ENCODE measurements at places on chromosomes 11 and 22. TPM values are rescaled to one million over a fixed set of nuclear protein-coding genes. Genes with fewer than 3 reads are reported as not detected.

- DNase-seq = no peak
These were observed 199.0 kb downstream of the ETS1 start for GRCh38 chr11:128388206-128388815.

GRCh38 chr11:14270690-14271542 lies 88.1 kb downstream of the RRAS2 start:
- no peak for DNase-seq

DNA sequence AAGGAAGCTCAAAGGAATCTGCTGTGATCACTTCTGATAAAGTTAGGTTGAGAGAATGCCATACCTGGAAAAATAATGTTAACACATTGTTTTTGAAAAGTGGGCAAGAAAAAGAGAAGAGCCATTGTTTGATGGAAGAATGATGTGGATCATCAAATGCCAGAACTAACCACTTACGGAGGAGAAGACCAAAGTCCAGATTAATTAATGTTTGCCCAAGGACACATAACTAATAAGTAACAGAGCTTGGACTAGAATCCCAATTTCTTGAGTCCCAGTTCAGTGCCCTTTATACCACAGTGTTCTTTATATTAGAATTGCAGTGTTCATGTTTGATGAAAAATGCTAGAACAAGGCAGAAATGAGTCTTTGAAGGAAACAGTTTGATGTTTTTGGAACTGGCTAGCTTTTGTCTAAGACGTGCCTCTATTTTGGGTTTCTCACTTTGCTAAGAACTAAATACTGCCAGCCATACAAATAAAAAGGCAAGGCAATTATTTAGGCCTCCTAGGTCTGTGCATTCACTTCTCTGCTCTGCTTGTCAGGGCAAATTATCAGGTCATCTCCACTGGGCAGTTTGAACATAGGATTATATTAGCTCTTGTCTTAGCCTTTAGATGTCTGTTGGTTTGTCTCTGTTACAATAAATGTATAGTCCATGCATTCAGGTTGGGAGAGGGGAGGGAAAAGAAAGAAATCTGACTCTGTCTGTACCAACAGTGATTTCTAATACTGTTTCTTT lies 72.3 kb downstream of the TRIM44 start:
- DNase-seq = no peak

DNA sequence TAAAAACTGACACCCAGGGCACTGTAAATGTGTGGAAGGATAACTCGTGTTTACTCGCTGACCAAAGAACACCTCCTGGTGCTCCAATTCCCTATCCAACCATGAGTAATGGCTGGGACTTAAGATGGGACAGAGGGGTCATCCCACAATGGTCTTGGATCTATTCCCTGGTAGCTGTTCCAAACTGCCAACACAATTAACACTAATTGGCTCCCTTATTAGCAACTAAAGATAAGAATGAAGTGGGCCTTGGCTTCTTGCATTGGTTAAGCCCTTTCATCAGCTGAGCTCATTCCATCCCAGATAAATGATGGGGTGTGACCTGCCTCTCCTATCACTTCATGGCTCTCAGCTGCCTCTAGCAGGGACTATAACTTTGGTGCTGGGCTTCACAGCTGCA lies 1.5 kb upstream of the SIK3 start:
- DNase-seq = no peak

DNA sequence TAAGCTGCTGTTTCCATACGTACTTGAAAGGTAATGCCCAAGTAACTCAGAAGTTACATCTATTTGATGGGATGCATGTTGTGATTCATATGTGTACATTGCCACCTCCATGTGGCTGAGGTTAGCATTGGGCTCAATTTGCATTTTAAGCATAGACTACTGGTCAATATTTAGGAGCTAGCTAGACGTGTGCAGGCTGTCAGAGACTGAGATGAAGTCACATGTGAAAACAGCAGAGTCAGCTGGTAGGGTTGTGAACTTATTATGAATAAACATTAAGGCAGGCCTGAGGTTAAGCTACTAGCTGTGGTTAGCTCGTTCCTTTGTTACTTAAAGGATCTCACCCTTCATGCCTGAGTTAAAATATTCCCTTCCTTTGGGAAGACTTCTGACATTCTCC lies 114.5 kb upstream of the MTNR1B start:
- DNase-seq = no peak

GRCh38 chr11:121714351-121714750 lies 261.6 kb upstream of the SORL1-AS1 start:
- no peak for DNase-seq

Gene OR6T1
- not detected for total RNA-seq

GRCh38 chr11:11370255-11370961 lies 17.4 kb upstream of the CSNK2A3 start:
- DNase-seq = no peak

DNA sequence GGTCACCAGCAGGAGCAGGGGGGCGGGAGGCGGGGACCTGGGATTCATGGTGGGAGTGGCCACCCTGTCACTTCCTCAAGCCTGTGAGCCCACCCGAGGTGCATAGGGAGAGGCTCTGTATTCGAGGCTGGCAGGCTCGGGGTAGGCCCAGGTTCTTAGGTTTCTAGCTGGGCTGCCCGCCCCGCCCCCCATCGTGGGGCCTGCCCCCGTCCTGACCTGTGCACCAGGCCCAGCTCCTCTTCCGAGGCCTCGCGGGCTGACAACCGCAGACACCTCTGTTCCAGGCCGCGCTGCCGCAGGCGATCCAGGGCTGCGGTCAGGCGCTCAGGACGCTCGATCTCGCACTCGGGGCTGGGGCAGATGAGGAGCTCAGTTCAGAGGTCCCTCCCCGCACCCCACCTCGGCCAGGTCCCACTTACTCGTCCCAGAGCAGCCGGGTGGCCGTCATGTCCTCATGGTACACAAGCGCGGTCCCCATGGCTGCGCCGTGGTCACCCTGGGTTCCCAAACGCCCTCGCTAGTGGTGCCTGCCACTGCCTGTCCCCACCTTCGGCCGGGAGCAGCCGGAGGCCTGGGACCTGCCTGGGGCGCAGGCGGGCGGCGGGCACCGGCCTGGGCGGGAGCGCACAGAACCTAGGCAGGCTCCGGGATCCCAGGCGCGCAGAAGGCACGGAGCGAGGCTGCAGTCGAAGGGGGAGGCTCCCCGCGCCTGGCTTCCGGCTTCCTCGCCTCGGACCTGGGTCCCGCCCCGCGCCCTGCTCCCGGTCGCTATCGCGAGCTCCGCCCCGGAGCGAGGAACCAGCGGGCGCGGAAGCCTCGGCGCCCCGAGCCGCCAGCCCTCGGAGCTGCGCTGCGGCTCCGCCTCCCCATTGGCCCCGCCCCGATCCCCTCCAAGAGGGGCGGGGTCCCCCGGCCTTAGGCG lies at the start of gene HDAC10:
TSS of gene HDAC10 (minus strand) at position 711 of the 922 bp plus-strand sequence. CDS start at position 478, 233 bp downstream.
- DNase-seq = peak; percentile 90

GRCh38 chr11:2693271-2694261 lies 6.2 kb downstream of the KCNQ1OT1 start:
- DNase-seq = peak; percentile 72

DNA sequence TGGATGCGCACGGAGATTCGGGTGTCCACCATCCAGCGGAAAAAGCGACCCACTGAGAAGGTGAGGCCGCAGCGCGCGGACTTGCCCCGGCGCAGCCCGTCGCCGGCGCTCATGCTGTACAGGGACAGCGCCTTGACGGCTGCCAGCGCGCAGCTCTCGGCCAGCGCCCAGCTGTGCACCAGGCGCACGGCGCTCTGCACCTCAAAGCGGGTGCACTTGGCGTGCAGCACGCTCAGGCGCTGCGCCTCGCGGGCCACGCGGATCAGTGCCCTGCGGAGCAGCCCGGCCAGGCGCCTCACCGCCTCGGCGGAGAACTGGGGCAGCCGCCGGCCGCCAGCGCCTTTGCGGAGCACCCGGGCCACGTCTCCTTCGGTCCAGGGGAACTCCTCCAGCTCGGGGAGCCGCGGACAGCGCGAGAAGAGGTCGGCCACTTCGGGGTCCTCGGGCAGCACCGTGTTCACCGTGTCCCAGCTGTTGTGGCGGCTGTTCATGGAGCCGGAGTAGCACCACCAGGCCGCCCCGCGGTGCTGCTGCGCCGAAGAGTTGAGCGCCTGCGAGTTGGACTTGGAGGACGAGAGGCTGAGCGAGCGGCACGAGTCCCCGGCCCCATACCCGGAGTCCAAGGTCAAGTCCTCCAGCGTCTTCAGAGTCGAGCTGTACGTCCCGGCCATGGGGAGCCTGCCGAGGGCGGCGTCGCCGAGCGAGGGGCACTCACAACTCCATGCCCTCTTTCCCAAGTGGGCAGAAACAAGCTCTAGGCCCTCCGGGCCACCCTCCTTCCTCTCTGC lies 703 bp downstream of the ABTB2 start:
- DNase-seq = peak; percentile 82

Gene FOLR1
- total RNA-seq = 0.22 TPM

Gene PUS3
- 7.1 TPM for total RNA-seq

GRCh38 chr11:117819096-117820040 lies 5.2 kb downstream of the FXYD2 start:
- no peak for DNase-seq

- no peak for DNase-seq
These were observed 86.2 kb downstream of the TSPAN18 start for GRCh38 chr11:44812971-44813370.

Gene PYGM
- total RNA-seq = 42.5 TPM

GRCh38 chr22:30077279-30077880 lies 2.9 kb upstream of the HORMAD2 start:
- DNase-seq = no peak

Gene NEFH
- total RNA-seq = 0.22 TPM

GRCh38 chr11:46119352-46120216 lies 1.7 kb downstream of the PHF21A start:
- peak; percentile 78 for DNase-seq

Gene PLAAT4
- total RNA-seq = 6.9 TPM

- no peak for DNase-seq
These were observed 189.3 kb upstream of the MTMR2 start for GRCh38 chr11:96113193-96113681.

- DNase-seq = no peak
These were observed 74.3 kb upstream of the ARHGAP42 start for GRCh38 chr11:100612766-100613165.

DNA sequence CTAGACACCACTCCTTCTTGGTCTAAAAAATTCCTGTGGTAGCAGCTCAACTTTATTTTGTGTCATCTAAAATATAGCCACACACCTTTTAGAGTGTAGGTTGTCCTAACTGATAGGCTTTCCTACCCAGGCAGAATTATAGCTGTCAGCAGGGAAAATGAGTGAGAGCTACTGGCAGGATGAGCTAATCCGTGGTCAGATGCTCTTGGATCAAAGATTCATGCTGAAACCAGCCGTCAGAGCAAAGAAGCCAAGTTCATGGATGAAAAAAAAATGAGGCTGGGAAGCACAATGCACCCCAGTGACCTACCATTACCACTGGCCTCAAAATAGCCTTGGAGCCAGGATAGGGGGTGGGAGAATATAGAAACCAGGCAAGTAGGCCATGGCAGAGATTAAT lies 113.1 kb upstream of the BLID start:
- DNase-seq = no peak
